ENCODE measurements at places on chromosomes 16 and 17. TPM values are rescaled to one million over a fixed set of nuclear protein-coding genes. Genes with fewer than 3 reads are reported as not detected.

DNA sequence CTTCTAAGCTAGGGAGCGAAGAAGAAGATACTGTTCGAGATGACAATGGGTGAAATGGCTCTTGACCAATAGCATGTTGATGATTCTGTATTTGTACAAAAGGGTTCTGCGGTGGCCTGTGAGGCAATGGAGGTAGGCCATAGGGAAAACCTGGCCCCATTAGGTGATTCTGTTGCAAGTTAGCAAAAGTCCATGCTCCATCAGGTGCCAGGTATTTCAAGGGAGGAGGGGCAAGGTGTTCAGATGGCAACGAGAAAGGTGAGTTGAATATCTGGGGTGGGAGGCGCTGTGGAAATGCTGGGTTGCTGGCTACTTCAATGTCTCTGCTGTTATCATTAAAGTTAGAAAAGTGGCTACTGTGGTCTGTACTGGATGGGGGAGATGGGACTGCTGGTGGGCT is 62.8 kb downstream of the CACNG1 start:
- DNase-seq: no peak

Gene TBC1D3H
- 2.6 TPM for polyA plus RNA-seq

Gene KRTAP9-8
- polyA plus RNA-seq: not detected

- no peak for DNase-seq
Observed at GRCh38 chr16:79434771-79435170, 165.8 kb downstream of the MAF start.

DNA sequence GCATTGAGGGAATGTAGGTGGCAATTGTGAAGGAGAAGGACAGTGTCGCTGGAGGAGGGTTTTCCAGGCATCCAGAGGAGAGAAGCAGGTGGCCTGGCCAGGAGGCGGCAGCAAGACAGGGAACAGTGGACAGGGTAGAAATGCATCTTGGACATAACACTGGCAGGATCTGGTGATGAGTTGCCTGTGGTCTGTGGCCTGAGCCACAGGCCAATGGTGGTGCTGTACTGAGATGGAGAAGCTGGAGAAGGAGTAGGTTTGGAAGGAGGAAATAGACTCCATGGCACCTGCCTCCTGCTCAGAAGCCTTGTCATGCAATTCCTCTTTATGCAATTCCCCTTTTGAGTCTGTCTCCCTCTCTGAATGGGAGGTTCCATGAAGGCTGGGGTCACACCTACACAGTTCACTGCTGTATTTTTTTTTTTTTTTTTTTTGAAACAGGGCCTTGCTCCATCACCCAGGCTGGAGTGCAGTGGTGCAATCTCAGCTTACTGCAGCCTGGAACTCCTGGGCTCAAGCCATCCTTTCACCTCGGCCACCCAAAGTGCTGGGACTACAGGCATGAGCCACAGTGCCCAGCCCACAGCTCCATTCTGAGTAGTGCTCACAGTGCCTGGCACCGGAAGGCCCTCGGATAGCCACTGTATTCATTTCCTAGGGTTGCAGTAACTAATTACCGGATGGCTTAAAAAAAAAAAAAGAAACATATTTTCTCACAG is 13.5 kb upstream of the CACNG4 start:
- no peak for DNase-seq

GRCh38 chr16:543301-544164 is 16.0 kb downstream of the CAPN15 start:
- no peak for DNase-seq

Gene TMC7
- 0.73 TPM for polyA plus RNA-seq

GRCh38 chr17:6701719-6702118 is 11.4 kb downstream of the SLC13A5 start:
- no peak for DNase-seq

DNA sequence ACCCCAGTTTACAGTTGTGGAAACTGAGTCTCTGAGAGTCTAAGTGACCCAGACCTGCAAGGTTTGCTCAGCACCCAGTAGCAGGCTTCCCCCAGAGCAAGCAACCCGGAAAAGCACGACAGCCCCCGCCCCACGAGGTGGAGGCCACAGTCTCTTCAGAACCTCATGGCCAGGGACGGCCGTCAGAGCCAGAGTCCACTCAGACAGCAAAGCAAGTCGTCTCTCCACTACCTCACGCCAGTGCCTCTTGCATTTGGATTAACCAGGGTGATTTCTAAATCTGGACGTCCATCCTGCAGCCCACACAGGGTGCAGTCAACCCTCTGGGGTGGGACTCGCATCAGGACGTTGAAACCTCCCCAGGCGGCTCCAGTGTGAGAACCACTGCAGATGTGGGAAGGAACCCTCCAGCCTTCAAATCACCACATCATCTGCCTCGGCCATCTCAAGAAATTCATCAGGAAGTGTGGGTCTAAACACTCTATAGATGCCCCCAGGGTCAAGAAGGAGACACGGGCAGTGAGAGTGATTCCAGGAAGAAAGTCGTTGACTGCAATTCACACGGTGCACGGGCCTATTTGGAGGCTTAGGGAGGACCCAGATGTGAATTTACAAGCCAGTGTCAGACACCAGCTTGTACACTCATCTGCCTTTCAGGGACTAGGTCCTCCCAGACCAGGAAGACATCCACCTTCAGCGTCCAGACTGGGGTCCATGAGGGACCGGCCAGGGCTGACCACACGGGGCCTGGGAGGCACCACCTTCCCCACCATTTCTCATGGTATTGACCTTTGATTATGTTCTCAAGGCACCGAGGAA is 20.2 kb upstream of the RBFOX3 start:
- DNase-seq: no peak

Gene SLC22A31
- polyA plus RNA-seq: 131 TPM

DNA sequence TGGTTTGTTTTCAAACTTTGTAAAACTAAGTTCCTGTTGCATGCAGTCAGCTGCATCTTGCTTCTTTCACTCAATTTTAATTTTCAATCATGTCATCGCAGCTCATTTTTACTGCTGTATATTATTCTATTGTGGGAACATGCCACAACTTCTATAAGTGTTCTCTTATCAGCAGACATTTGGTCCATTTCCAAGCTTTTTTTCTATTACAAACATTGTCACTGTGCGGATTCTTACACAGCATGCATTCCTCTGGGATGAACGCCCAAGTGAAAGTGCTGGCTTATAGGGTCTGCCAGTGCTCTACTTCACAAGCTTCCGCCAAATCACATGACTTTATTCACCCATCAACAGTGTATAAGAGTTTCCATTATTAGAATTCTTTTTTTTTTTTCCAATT is 22.7 kb downstream of the GINS3 start:
- no peak for DNase-seq
